Activated CD8-positive, alpha-beta T cell treated with anti-CD3 and anti-CD28 coated beads for 36 hours (primary cell): ENCODE measurements at places on chromosomes 12 and 14.
A peak's percentile ranks its signal among the peaks of the same experiment; 100 is the strongest.

DNA sequence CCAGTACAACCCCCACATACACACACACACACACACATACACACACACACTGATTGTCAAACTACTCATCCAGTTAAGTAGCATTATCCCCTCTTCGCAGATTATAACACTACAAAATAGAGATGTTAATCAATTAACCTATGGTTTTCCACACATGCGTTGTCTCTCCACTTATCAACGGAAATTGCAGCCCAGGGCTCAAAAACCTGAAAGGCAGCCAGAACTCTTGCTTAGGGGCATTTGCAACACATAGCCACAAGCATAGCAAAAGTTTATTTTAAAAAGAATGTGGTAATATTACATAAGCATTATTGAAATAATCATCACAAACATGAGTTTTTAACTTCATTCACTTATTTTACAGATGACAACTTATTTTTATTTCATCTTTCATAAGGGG is 265.8 kb downstream of the SLC16A7 start:
- no peak for DNase-seq
- no peaks in the 10 kb centered on the region for H3K4me1 ChIP-seq
- H3K36me3 ChIP-seq = no peaks in the 10 kb centered on the region
- H3K27ac ChIP-seq = no peak overlapping the region

DNA sequence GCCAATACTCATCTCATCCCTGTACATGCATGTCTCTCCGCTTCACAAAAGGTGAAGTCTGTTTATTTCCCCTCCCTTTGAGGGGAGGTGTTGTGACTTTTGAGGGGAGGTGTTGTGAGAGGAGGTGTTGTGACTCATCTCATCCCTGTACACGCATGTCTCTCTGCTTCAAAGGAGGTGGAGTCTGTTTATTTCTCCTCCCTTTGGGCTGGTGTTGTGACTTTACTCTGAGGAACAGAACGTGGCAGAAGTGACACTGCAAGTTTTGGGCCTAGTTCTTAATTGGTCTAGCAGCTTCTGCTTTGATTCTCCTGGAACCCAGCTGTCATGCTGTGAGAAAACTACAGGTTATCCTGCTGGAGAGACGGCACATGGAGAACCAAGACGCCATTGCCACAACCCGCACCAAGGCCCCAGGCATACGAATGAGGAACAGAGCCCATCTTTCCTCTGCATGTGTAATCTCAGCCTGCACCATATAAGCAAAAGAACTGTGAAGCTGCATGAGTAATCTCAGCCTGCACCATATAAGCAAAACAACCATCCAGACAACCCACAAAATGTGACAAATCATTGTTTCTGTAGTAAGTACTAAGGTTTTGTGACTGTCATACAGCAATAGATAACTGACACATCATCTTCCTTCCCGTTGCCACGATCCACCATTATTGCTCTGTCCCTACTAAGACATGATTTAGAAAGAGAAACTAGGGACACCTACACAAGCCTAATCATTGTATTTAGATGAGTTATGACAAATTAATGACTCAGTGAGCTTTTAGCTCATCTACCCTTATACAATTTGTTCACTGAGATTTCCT is 30.0 kb downstream of the GALNT4 start:
- no peak overlapping the region for H3K4me3 ChIP-seq
- H3K27me3 ChIP-seq = no peaks in the 10 kb centered on the region
- peaks cover 20% of the 10 kb centered on the region for H3K4me1 ChIP-seq
- H3K36me3 ChIP-seq = peaks cover 28% of the 10 kb centered on the region
- H3K27ac ChIP-seq = peak overlapping the region; percentile 90
- DNase-seq = peak; percentile 73

GRCh38 chr14:89202413-89203190 is 214.4 kb downstream of the FOXN3 start:
- DNase-seq = no peak
- peaks cover 53% of the 10 kb centered on the region for H3K36me3 ChIP-seq
- no peak overlapping the region for H3K27ac ChIP-seq
- no peak overlapping the region for H3K4me3 ChIP-seq
- H3K4me1 ChIP-seq = peaks cover 58% of the 10 kb centered on the region

- H3K4me1 ChIP-seq = no peaks in the 10 kb centered on the region
- no peak for DNase-seq
- H3K27ac ChIP-seq = no peak overlapping the region
- H3K4me3 ChIP-seq = no peak overlapping the region
Measured at GRCh38 chr12:63038713-63039100, 103.8 kb upstream of the PPM1H start.

- no peak overlapping the region for H3K4me3 ChIP-seq
- H3K4me1 ChIP-seq = no peaks in the 10 kb centered on the region
- no peak overlapping the region for H3K27ac ChIP-seq
- no peaks in the 10 kb centered on the region for H3K27me3 ChIP-seq
- H3K36me3 ChIP-seq = no peaks in the 10 kb centered on the region
Measured at GRCh38 chr12:7801460-7801859, 12.3 kb downstream of the NANOG start.

DNA sequence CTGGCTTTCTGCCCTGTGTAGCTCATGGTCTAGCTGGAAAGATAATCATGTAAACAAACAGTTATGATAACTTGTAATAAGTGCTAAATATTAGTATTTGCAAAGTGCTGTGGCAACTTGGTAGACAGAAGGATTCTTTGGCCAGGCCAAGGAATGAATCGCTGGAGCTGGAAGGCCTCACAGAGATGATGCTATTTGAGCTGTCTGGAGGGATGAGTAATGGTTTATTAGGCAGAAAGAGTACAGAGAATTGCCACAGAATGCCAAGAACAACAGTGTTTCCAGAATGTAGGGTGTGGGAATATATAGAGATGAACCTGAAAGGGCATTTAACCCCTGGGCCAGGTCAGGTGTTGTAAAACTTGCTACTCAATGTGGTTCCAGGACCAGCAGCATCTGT is 27.6 kb downstream of the OTX2 start:
- no peak for DNase-seq
- peaks cover 13% of the 10 kb centered on the region for H3K27me3 ChIP-seq
- no peaks in the 10 kb centered on the region for H3K4me1 ChIP-seq
- no peaks in the 10 kb centered on the region for H3K36me3 ChIP-seq
- no peak overlapping the region for H3K27ac ChIP-seq

DNA sequence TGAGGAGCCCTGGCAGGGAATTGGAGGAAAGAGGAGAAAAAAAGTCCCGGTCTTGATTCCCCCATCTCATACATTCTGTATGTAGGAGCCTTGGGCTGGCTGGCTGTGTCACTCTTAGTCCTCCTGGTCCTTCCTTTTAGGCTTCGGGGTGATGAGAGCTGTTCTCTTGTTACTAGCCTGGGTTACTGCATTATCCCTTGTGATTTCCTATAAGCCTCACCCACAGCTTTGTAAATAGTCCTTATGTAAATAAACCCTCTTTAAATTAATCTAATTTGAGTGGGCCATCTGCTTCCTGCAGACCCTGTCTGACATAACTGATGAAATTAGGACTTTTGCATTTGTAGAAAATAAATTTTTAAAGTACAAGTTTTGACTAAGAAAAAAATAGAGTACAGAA is 19.2 kb downstream of the DNM1L start:
- no peak for DNase-seq
- no peak overlapping the region for H3K27ac ChIP-seq
- peaks cover 17% of the 10 kb centered on the region for H3K36me3 ChIP-seq
- H3K4me3 ChIP-seq = no peak overlapping the region

DNA sequence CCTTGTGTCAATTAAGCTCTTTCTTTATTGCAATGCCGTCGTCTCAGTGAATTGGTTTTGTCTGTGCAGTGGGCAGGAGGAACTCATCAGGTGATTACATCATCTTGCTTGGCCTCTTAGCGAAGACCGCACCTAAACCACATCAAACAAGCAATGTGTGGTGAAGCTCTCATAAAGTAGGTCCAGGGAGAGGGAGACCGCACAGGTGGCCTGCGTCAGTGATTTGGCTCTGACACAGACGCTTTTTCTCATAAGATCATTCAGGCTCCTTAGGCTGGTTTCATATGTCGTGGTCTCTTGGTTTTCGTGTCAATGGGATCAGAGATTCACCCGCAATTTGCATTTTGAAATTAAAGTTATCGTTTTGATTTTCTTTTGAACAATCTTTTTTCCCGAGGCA is 6.7 kb upstream of the TESC start:
- peak; percentile 71 for DNase-seq
- no peaks in the 10 kb centered on the region for H3K36me3 ChIP-seq
- H3K27ac ChIP-seq = no peak overlapping the region
- peaks cover 11% of the 10 kb centered on the region for H3K4me1 ChIP-seq

DNA sequence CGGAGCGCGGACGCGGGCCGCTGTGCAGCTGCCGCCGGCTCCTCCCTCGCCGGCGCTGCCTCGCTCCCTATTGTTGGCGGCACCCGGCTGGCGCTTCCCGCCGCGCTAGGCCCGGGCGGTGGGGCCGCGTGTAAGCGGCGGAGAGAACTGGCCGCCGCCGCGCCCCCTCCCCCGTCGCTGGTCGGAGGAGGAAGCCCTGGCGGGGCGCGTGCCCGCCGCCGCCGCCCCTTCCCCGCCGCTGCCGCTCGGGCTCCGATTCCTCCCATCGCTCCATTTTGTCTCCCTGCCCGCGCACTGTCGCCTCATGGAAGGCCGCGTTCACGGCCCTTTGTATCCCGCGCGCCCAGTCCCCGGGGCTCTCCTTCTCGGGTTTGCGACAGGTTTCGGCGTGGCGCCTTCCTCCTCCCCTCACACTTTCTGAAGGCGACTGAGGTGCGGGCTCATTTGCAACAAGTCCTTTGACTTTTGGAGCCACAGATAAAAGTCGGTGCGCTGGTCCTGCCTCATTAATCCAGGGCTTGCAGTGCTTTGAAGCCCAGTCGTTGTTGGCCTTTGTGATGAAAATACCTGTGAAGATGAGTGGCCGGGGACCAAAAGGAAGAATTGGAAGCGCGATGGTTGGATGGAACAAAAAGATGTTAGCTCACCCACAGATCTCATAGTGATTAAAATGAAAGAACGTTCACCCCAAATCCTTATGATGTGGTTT is 707 bp downstream of the CPSF6 start:
- peak; percentile 55 for DNase-seq
- no peaks in the 10 kb centered on the region for H3K27me3 ChIP-seq
- H3K27ac ChIP-seq = peak overlapping the region; percentile 98
- H3K36me3 ChIP-seq = peaks cover 30% of the 10 kb centered on the region

DNA sequence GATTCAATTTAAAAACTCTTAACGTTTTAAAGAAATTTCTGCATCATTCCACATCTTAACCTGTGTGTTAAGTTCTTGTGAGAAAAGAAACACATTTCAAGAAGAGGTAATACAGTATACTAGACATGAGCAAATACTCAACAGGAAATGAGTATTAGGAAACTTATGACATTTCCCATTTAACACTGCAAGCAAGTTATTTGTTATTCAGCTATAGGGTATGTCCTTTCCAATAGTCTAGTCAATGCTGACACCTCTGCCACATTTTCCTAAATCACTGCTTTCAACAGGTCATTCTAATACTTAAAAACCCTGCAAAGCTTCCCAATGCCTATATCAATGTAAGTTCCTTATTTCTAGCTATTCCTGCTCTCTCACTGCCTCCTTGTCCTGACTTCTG is 93.1 kb downstream of the DDHD1 start:
- peak overlapping the region; percentile 6 for H3K27ac ChIP-seq
- no peak overlapping the region for H3K4me3 ChIP-seq
- DNase-seq = no peak
- no peaks in the 10 kb centered on the region for H3K27me3 ChIP-seq
- H3K36me3 ChIP-seq = peaks cover 20% of the 10 kb centered on the region
- H3K4me1 ChIP-seq = peaks cover 9% of the 10 kb centered on the region

DNA sequence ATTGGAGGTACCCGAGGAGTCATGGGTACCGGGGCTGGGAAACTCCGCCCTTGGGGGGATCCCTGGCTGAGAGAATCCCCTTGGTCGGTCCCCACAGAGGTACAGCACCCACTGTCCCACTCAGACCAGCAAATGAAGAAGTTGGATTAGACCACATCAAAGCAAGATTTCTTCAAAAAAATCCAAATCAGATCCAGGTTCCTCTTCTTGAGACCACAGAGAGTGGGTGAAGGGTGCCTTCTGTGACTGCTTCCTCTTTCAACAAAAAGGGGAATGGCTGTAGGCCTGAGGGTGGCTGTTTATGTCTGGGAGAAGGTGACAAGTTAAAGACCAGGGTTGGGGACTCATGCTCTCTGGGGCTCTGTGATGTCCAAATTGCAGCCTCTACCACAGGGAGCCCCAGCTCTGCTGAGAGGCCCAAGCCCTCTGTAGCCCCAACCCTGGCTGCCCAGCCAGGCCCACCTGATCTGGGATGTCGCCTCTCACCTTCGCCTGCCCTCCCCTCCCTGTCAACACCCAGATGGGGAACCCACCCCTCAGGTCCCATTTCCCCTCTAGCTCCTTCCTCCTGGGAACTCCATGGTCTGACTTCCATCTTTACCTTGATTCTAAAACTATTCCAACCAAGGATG is 50.9 kb downstream of the ZFP36L1 start:
- H3K36me3 ChIP-seq = no peaks in the 10 kb centered on the region
- H3K27me3 ChIP-seq = no peaks in the 10 kb centered on the region
- peaks cover 6% of the 10 kb centered on the region for H3K4me1 ChIP-seq
- DNase-seq = no peak

- no peaks in the 10 kb centered on the region for H3K36me3 ChIP-seq
- H3K27me3 ChIP-seq = peaks cover 4% of the 10 kb centered on the region
- H3K27ac ChIP-seq = no peak overlapping the region
- H3K4me3 ChIP-seq = no peak overlapping the region
Measured at GRCh38 chr14:55772486-55772885, 192.5 kb downstream of the KTN1 start.

DNA sequence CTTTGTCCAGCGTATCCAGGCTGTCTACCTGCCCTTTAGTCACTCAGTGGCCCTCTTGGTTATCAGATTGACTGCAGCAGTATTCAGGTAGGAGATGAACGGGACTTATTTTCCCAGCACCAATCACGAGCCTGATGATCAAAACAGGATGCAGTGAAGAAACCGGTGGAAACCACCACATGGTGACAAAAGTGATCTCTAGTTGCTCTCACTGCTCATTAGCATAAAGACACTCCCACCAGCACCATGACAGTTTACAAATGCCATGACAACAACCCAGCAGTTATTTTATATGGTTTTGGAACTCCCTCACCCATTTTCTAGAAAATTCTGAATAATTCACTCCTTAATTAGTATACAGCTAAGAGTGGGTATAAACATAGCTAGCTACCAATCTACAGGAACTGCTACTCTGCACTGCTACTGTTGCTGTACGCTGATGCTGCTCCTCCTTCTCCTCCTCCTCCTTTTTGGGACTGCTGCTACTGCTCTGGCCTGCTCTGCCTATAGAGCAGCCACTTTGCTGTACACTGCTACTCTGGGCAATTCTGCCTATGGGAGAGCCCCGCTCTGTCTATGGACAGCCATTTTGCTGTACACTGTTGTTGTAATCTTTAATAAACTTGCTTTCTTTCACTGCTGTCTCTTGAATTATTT is 142.5 kb upstream of the SSTR1 start:
- H3K27ac ChIP-seq = peak overlapping the region; percentile 81
- peak; percentile 74 for DNase-seq
- peaks cover 30% of the 10 kb centered on the region for H3K4me1 ChIP-seq
- peak overlapping the region; percentile 62 for H3K4me3 ChIP-seq
